ENCODE measurements at places on chromosomes 1 and 21.
A peak's percentile ranks its signal among the peaks of the same experiment; 100 is the strongest.

GRCh38 chr1:211347077-211347844 is 20.6 kb downstream of the TRAF5 start:
- DNase-seq: no peak

DNA sequence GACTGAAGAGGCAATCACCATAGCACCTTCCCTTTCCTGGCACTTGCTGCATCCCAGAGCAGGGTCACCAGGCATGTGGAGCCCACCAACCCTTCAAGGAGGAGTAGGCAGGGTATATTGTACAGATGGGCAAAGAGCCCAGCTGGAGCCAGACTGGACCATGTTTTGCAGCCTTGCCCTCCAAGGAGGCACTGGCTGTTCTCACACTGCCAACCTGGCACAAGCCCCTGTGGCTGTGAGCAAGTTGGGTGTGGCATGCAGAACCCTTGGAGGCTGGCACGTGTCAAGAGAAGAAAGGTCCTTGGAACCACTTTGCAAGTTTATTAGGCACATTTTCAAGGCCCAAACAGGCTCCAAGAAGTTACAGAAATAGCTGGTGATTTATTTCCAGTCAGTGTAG is 146.4 kb downstream of the FOXD2 start:
- no peak for DNase-seq

- no peak for DNase-seq
These were observed 123.3 kb downstream of the ZC3H11B start for GRCh38 chr1:219489636-219490035.

- peak; percentile 72 for DNase-seq
These were observed 26.9 kb downstream of the SPATA46 start for GRCh38 chr1:162349635-162350330.

DNA sequence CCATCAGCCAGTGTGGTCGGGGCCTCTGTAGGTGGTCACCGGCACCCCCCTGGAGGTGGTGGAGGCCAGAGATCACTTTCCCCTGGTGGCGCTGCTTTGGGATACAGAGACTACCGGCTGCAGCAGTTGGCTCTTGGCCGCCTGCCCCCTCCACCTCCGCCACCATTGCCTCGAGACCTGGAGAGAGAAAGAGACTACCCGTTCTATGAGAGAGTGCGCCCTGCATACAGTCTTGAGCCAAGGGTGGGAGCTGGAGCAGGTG is 961 bp downstream of the RBM15 start:
- no peak for DNase-seq

DNA sequence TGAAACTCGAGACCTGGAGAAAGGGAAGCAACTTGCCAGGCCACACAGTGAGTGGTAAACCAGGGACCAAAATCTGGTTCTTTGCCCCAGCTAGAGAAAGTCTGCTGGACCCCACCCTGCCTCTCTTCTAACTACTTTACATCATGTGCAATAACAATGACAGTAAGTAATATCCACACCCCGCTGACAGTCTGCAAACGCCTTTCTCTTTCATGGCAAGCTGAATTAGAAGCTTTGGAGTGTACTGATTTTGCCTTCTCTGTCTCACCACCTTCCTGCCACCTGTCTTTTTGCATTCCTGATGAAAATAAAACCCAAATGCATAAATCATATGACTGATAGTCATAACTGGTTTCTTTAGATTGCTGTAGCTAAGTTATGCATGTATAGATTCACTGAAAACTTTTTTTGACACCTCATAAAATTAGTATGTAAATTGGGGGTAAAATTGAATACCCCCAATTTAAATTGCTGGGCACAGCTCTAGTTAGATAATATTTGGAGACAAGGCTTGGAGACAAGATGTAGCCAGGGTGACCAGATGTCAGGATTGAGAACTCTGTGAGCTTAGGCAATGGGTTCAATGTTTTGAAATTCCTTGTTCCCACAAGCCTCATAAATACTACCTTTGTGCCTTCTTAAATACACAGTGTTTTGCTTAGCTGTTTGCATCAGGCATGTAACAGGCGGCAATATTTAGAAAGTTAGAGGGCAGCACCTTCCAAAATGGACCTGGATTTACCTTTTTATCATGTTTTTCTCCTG is 73.5 kb downstream of the ST6GALNAC5 start:
- no peak for DNase-seq

DNA sequence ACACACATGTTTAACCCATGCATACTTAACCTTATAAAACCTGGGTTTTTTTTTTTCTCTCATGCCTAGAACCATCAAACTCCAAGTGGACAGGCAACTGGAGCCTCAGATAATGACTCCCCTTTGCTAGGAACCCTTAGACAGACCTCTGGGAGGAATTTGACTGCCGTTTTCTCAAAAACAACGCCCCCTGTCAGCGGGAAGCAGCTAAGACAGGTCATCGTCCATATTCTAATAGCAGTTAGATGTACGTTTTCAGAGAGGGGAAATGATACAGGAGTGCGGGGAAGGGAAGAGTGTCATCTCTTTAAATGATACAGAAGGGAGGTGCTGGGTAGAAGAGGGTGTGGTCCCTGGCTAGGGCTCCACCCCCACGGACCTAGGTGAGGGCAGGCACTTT is 34.7 kb downstream of the LRRC3 start:
- DNase-seq: no peak

GRCh38 chr1:223730479-223731132 is 18.3 kb downstream of the CAPN2 start:
- DNase-seq: no peak

All from AG20443 (cell line).